Cardiac muscle cell (in vitro differentiated cells and primary cell): ENCODE measurements at places on chromosomes 2 and 18. TPM values are rescaled to one million over a fixed set of nuclear protein-coding genes. Genes with fewer than 3 reads are reported as not detected.

- peak; percentile 92 for DNase-seq
- no peaks in the 10 kb centered on the region for H3K27me3 ChIP-seq
- H3K4me3 ChIP-seq = peak overlapping the region; percentile 98
- H3K27ac ChIP-seq = peak overlapping the region; percentile 98
Observed at GRCh38 chr18:812376-813171, 532 bp upstream of the YES1 start.

DNA sequence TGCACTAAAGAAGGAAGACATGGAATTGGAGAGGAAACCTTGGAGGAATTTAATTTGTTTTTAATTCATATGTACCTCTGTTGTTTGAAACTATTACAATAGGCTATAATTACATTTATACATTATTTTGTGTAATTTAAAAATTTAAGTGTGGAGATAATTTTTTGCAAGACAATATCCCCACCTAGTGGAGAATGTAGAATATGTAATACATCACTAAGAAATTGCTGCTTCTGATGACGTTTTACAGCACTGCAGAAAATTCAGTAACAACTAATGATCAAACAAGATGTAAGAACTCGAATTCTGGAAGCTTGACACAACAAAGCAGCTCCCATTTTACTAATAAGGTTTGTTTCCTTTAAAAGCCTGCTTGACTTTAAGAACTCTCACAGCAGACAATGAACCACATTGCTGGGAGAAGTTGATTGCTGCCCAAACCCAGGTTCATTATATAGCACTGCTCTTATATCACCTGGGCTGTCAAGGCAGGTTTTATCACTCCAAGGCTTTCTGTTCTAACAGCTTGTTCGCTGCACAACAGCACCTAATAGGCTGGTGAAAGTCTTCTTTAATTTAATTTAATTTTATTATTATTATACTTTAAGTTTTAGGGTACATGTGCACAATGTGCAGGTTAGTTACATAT, 53.4 kb downstream of the THADA start:
- DNase-seq = peak; percentile 50
- no peak overlapping the region for H3K27ac ChIP-seq
- H3K27me3 ChIP-seq = no peaks in the 10 kb centered on the region
- H3K36me3 ChIP-seq = no peaks in the 10 kb centered on the region
- H3K4me3 ChIP-seq = no peak overlapping the region

DNA sequence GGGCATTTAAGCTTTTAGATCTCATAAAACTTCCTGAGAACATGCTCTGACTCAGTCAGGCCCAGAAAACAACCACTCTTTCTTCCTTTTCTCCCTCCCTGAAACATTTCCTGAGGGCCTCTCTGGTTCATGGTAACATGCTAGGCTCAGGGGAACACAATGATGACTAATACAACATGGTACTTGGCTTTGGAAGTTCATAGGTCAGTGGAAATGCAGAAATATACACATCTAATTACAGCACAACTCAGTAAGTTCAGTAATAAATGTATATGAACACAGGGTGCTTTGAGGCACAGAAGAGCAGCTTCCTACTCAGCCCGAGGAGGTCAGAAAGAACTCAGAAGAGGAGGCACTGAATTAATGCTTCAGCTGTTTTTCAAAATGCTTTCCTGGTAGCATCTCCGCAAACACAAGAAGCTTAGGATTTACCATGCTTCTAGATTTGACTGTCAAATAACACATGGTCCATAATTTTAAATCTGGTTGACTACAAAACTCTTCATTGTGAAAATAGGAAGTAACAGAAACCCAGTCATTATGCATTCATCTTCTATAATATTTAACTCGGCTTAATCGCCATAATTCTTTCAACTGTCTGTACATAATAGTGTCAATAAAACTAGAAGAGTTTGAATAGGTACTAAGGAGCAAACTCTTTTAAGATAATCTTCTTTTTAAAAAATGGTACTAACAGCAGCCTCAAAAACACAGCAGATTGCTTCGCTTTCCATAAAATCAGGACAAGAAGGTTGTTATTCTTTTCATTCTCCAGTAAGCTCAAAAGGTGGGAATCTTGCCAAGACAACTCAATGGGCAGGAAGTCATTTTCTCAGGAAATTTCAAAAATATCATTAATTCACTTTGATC, 251.3 kb downstream of the DLGAP1 start:
- no peaks in the 10 kb centered on the region for H3K36me3 ChIP-seq
- no peaks in the 10 kb centered on the region for H3K4me1 ChIP-seq
- no peaks in the 10 kb centered on the region for H3K27me3 ChIP-seq
- no peak overlapping the region for H3K27ac ChIP-seq
- no peak overlapping the region for H3K4me3 ChIP-seq

DNA sequence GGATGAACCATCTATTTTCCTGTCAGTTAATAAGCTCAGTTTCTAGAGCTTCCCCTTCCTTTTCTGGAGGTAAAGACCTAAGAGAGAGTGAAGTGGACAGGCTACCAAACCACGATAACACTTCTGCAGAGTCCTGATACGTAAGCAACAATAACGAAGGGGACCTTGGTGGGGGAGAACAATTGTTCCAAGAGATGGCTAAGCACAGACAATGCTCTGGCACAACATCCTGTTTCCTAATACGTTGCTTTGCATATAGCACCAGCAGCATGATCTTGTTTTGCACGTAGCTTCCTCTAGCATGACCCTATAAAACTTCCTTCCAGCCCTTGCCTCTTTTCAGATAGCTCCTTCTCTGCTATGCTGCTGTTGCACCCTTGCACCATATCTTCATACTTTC, 247.3 kb downstream of the RAD51AP2 start:
- no peak for DNase-seq
- no peak overlapping the region for H3K4me3 ChIP-seq
- H3K36me3 ChIP-seq = no peaks in the 10 kb centered on the region
- no peaks in the 10 kb centered on the region for H3K27me3 ChIP-seq

DNA sequence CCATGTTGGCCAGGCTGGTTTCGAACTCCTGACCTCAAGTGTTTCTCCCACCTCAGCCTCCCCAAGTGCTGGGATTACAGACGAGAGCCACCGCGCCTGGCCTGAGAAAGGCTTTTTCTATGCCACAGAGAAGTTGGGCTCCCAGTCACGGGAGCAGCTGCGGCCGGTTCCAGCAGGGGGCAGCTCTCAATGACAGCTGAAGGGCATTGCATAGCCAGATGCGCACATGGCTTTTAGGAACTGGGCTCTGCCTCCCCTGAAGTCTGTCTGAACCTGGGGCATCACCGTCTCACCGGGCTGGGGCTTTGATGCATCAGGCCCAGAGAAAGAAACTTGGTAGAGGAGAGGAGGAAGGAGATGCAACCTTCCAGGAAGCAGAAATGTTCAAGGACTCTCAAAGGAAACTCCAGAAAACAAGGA, 84.2 kb upstream of the LAPTM4A start:
- no peaks in the 10 kb centered on the region for H3K27me3 ChIP-seq
- peak; percentile 70 for DNase-seq
- peaks cover 36% of the 10 kb centered on the region for H3K4me1 ChIP-seq
- H3K27ac ChIP-seq = no peak overlapping the region

DNA sequence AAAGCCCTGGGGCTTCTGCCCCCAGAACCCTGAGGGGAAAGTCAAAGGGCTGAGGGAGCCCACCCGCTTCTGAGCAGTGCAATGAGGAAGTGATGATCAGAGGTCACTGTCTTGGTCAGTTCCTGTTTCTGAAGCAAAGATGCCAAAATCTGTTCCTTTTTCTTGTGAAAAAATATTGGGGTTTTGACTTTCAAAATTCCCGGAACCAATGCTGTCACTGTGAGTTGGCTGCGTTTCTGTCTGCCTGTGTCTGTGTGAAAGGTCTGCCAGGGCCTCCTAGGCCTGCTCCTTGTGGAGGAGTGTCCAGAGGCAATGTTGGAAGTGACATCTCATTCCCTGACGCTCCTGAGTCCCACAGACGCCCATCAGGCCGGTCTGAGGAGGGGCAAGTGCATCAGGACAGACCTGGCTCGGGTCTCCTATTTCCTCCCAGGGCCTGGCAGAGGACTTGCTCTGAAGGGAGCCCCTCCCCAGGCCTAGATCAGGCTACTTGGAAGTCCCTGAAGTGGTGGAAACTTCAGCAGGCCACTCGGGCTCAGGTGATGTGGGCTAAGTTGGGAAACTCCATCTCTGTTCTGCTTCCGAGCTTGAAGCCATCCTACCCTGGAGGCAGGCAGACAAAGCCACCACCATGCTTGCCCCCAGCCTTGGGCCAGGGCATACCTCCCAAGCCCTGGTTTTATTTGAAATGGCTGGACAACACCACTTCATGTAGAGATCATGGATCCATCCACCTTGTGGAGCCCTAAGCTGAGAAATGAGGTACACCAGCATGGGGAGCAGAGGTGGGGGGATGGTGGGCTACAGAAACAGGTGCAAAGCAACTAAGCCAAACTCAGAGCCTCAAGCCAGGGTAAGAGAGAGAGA, 51.0 kb downstream of the PKDCC start:
- H3K4me3 ChIP-seq = no peak overlapping the region
- DNase-seq = peak; percentile 36

- H3K4me3 ChIP-seq = no peak overlapping the region
- H3K27me3 ChIP-seq = no peaks in the 10 kb centered on the region
- H3K4me1 ChIP-seq = peaks cover 25% of the 10 kb centered on the region
- no peaks in the 10 kb centered on the region for H3K36me3 ChIP-seq
- DNase-seq = no peak
Observed at GRCh38 chr18:44588508-44588907, 92.2 kb upstream of the SETBP1 start.

DNA sequence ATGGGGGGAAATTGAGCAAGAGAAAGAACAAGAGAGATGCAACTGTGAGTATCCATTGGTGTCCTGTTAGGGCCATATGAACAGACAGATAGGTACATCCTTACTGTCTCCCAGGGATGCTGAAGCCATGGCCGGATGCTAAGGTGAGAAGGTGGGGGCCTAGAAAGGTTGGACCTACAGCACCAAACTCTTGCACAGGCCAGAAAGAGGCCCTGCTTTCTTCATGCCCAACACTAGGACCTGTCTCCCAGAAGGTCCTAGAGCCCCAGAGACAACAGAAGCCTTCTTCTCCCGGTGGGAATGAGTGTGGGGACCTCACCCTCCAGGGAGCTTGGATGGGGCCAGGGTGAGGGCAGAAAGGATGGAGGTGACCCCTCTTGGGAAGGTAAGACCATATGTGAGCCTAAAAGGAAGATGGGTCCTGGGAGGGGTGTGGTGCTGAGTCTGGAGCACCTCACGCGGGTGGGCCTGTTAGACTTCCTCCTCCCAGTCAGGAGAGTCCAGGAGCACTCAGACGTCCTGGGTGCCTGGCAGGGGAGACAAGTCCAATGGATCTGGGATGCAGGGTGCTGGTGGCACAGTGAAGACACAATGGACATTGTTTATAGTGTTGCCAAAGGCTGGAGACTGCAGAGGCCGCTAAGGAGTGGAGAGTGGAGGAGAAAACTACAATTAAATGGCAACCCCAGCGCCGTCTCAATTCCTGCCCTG, 265.3 kb downstream of the CYP26B1 start:
- no peaks in the 10 kb centered on the region for H3K27me3 ChIP-seq
- no peaks in the 10 kb centered on the region for H3K36me3 ChIP-seq
- H3K4me1 ChIP-seq = no peaks in the 10 kb centered on the region
- no peak overlapping the region for H3K27ac ChIP-seq
- DNase-seq = no peak

DNA sequence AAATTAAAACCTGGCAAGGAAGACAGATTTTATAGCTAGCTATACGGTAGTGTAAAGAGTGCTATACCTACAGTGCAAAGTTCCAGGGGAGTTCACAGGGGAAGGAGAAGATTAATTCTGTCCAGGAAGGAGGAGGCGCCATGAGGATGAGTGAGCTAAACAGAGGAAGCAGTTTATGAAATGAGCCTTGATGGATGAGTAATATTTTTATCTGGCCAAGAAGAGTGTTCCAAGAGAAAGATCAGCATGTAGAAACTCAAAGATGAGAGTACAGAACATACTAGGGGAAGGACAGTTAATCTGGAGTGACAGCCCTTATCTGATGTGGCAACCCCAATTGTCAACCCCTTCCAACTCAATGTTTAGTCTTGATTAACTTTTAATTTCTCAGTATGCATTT, 54.8 kb downstream of the CDH20 start:
- no peaks in the 10 kb centered on the region for H3K36me3 ChIP-seq
- DNase-seq = peak; percentile 49
- no peak overlapping the region for H3K27ac ChIP-seq
- no peaks in the 10 kb centered on the region for H3K4me1 ChIP-seq

GRCh38 chr2:241569831-241570281, 11.3 kb downstream of the BOK start:
- H3K4me3 ChIP-seq = no peak overlapping the region
- H3K36me3 ChIP-seq = peaks cover 2% of the 10 kb centered on the region
- H3K4me1 ChIP-seq = no peaks in the 10 kb centered on the region
- no peak overlapping the region for H3K27ac ChIP-seq
- DNase-seq = no peak

GRCh38 chr2:64143169-64144056, 807 bp downstream of the PELI1 start:
- H3K36me3 ChIP-seq = no peaks in the 10 kb centered on the region
- DNase-seq = peak; percentile 59
- peak overlapping the region; percentile 92 for H3K4me3 ChIP-seq
- H3K27ac ChIP-seq = peak overlapping the region; percentile 81

DNA sequence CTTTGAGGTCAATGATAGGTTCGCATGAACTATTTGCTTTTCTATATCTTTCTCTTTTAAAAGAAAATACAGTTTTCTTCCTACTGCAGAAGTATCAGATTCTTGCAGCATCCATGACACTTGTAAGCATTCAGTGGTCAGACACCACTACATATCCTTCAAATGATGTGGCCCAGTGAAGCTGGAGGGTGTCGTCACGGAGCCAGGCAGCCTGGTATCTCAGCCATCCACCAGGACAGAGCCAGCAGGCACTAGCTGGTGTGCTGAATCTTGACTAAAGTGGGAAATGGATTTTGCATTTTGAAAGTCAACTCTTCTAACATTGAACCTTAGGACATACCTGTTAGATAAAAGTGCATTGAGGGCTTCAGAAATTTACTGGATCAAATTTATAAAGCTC, 5.4 kb downstream of the KLHL14 start:
- H3K36me3 ChIP-seq = no peaks in the 10 kb centered on the region
- peak overlapping the region; percentile 39 for H3K27ac ChIP-seq
- peak overlapping the region; percentile 85 for H3K4me3 ChIP-seq
- DNase-seq = no peak
- peaks cover 54% of the 10 kb centered on the region for H3K4me1 ChIP-seq
- H3K27me3 ChIP-seq = no peaks in the 10 kb centered on the region

GRCh38 chr18:76679259-76679658, 143.1 kb upstream of the ZNF236 start:
- DNase-seq = no peak
- H3K4me1 ChIP-seq = no peaks in the 10 kb centered on the region
- no peaks in the 10 kb centered on the region for H3K36me3 ChIP-seq

Gene RGPD5
- 15.2 and 37.1 TPM in 2 replicates for total RNA-seq

Gene PLGLB1
- 0.92 and 2.7 TPM in 2 replicates for total RNA-seq

Gene ZDBF2
- total RNA-seq = 17.4 and 34.6 TPM in 2 replicates

Gene ALK
- 0.88 and 4.3 TPM in 2 replicates for total RNA-seq

Gene TDRD15
- total RNA-seq = not detected in 2 replicates

Gene UGT1A9
- not detected in 2 replicates for total RNA-seq

Gene VWA3B
- total RNA-seq = 0.09 and 0.67 TPM in 2 replicates

Gene NT5C1B
- not detected in 2 replicates for total RNA-seq
